ENCODE measurements at places on chromosomes 2 and 18.
A peak's percentile ranks its signal among the peaks of the same experiment; 100 is the strongest.

GRCh38 chr18:75343389-75343788 lies 84.1 kb downstream of the SMIM21 start:
- no peak for DNase-seq

DNA sequence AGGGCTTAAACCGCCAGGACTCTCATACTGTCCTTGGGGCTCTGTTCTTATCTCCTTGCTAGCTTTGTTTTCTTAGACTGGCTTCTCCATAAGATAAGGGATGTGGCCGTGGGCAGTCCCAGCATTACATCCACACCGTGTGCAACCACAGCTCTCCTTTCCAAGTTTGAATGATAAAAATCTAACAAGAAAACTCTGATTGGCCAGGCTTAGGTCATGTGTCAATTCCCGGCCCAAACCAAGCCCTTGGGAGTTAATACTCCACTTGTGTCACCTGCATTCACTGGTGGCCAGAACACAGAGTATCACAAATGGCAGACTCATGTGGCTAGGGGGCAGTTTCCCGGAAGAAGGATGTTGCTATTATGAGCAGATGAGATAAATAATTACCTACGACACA lies 43.2 kb upstream of the KDM3A start:
- DNase-seq = no peak

GRCh38 chr2:73700131-73700611 lies 37.0 kb downstream of the TPRKB start:
- DNase-seq = no peak

DNA sequence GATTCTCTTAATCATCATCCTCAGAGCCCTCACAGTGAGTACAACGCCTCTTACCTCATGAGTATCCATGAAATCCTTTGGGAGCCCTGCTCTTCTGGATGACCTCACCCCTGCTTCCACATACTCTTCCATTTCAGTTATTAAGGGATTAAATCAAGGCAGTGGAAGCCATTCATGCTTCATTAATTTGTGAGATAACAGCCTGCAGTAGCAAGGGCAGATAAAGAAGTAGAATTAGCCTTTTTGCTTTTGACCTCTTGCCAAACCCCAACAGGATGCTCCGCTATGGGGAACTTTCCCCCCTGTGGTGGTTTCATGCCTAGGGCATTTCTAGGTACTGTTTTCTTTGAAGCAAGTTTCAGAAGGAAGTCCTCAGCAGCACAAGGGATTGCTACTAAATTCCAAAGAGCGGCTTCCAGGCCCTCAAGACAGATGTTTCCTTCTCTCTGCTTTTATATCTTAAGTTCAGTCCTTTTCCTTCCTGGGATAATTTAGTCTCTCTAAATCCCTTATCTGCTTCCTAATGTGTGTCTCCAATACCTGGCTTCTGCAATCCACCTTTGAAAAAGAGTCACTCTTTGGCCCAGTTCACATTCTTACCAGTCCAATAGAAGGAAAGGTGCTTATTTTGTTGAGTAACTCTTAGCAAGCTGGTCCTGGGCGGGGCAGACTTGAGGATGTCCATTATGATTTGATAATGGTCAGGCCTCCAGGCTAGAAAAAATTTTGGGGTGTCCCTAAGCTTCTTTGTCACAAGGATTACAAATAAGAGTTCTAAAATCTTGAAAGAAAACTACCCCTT lies 76.9 kb downstream of the MYO1B start:
- DNase-seq = no peak

DNA sequence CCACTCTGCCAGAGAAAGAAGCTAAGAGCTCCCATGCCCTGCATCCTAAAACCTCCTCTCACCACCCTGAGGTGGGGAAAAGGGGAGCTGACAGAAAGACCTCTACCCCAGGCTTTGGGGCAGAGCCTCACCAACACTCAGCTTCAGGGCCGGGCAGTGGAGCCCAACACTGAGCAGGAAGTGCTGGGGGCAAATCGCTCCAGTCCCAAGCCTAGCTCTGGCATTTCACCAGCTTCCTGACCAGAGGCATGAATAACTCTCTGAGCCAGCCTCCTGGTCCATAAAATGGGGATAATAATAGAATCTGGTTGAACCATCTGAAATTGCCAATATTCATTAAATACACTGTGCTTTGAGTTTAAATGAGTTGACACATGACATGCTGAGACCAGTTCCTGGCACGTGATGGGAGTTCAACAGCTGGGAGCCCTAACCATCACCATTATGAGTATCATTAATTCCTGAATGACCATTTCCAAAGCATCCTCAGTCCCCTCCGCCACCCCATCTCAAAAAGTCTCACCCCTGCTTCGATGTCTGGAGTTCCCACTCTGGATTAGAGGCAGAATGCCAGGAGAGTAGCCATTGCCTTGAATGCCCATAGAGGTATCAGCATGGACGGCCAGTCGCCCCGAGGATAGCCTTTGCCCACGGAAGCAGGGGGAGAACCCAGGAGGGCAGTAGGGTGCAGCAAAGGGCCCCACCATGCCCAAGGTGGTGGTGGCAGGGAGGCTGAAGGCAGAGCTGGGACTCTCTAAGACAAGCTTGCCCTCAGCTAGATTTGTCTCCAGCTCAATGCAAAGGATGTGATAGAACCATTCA lies 153.4 kb downstream of the TNS1 start:
- no peak for DNase-seq

- no peak for DNase-seq
These were observed 28.5 kb upstream of the PPP3R1 start for GRCh38 chr2:68280796-68281195.

DNA sequence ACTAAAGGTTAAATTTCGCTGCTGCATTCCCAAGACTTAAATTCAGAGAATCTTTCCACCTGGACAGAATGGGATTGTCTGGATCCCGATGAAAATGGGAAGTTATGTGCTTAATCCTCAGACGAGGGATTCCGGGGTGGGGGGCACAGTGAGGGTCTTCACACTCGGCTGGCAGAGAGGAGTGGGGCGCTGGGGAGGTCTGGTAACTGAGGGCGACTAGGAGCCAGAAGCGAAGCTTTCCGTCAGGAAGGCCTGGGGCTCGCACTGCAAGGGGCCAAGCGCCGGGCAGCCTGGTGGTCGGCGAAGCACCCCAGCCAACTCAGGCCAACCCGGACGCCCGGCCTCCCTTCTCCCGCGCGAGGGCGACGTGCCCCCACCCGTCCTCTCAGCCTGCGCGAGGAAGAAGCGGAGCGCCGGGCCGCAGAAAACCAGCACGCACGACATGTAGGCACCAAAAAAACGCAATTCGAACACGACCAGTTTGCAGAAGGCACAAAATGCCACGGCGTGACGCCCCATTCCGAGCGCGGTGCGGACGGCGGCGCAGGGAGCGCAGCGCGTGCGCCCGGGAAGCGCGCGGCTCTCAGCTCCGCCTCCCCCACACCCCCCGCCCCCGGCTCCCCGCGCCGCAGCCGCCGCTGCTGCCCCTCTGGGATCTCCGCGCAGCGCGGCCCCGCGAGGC lies 188.1 kb downstream of the ZEB2 start:
- peak; percentile 89 for DNase-seq

DNA sequence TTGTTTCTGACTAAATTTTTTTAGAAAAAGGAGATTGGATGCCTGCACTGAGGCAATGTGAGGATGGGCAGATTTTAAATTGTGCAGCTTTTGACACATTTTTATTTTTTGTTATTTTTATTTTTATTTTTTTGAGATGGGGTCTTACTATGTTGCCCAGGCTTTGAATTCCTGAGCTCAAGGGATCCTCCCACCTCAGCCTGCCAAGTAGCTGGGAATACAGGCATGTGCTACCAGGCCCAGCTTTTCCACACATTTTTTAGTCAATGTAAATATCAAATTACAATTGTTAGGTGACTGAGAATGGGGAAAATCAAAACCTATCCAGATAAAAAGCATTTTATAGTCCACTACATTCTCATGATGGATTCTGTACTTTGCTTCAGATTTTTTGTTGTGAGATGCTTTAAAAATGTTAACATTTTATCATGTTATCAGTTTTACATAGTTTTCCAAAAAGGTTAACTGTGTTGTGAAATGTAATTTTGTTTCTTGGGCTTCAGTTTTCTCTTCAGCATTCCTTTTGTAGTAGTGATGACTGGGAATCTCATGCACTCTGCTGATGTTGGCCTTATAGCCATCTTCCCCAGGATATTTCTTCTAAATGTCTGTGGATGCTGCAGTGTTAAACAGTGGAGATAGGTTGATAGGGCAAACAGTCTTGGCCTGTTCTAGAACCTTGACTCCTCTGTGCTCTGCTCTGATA lies 41.4 kb downstream of the PKP4 start:
- DNase-seq = no peak

- DNase-seq = no peak
These were observed 112.7 kb upstream of the SESTD1 start for GRCh38 chr2:179377296-179377695.

- no peak for DNase-seq
These were observed 413.5 kb downstream of the PTPRM start for GRCh38 chr18:7980656-7981055.

DNA sequence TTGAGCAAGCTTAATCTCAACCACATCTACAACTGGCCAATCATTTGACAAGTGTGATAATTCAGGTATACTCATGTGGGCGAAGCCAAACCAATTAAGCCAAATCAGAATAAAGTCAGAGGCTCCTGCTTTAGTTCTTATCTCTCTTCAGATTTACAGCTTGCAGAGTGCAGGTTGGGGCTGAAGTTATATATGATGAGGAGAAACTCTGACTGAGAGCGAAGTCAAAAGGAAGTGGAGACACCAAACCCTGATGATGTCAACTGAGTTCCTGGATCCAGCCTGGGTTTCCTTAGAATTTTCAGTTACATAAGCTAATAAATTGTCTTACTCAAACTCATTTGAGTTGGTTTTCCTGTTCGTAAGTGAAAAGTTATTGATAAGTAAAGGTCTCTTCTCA lies 73.9 kb downstream of the ASXL2 start:
- no peak for DNase-seq

DNA sequence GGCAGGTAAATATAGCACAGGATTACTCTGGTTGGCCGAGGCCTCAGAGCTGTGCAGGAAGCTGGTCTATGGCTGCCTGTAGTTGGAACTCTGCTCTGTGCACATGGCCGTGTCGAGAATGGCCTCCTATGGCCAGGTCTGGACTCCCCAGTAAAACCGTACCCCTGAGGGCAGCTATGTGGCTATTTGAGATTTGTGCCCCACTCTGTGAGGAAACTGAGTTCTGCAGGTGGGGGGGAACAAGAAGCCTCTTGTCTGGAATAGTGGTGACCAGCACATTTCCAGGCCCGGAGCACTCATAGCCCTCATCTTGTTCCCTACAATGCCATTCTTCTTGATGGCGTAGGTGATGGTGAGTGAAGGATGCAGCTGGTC lies 15.0 kb upstream of the TEX51 start:
- peak; percentile 43 for DNase-seq

DNA sequence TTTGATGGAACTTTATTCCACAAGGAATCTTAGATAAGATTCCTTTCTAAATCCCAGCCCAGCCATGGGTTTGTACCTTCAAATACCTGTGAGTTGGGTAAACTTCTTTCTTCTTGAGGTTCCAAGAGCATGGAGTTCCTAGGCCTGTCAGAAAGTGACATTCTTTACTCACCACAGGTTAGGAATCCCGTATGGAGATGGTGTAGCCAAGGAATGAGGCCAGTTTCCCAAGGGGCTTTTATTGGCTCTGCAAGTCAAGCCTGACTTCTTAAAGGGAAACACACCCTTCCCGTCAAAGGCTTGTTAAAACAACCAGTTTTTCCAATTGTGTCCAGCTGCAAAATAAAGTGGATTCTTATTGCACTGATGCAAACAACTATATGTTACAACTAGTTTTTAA lies 45.8 kb downstream of the STK17B start:
- DNase-seq = no peak

GRCh38 chr18:37501136-37501535 lies 64.5 kb downstream of the CELF4 start:
- DNase-seq = no peak

DNA sequence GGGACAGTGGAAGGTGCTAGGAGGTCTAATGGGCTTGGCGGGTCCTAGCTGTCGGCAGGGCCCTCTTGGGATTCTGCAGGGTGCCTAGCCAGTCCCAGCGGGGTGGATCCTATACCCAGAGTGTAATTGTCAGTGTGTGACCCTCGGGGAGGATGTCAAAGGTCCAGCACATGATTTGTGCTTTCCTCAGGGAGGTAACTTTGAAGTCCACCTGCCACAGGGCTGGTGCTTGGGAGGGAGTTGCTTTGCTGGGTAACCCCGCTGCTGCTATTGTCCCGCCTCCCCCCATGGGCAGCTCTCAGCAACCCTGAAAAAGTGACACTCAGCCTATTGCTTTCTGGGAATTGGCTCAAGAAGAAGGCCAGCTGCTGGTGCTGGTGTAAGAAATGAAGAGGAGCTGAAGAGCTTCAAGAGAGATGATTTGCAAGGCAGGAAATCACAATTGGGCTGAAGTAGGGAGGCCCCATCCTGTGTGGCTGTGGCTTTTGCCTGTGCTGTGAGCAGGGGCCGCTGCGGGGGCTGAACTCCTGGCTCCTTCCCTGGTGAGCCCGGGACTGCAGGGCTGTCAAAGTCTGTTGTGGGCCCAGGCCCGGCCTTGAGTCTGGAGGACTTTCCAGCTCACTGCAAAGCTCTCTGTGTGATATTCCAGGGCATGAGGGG lies 36.4 kb downstream of the EMILIN2 start:
- peak; percentile 77 for DNase-seq

DNA sequence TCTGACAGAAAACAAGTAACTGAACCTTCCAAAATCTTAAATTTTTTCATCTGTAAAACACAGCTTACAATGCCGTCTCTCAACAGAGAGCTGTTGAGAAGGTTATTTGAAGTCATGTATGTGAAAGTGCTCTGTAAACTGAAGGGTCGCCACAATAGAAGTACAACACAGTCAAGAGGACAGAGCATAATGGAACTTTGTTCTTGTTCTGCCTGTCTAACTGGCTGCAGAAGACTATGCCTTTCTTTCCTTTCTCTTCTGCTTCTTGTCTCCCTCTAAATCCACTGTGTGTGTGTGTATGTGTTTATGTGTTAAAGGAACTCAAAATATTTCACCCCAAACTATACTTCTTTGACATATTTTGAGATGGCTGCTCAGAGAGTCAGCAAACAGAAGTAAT lies 365.8 kb upstream of the RND3 start:
- DNase-seq = no peak

DNA sequence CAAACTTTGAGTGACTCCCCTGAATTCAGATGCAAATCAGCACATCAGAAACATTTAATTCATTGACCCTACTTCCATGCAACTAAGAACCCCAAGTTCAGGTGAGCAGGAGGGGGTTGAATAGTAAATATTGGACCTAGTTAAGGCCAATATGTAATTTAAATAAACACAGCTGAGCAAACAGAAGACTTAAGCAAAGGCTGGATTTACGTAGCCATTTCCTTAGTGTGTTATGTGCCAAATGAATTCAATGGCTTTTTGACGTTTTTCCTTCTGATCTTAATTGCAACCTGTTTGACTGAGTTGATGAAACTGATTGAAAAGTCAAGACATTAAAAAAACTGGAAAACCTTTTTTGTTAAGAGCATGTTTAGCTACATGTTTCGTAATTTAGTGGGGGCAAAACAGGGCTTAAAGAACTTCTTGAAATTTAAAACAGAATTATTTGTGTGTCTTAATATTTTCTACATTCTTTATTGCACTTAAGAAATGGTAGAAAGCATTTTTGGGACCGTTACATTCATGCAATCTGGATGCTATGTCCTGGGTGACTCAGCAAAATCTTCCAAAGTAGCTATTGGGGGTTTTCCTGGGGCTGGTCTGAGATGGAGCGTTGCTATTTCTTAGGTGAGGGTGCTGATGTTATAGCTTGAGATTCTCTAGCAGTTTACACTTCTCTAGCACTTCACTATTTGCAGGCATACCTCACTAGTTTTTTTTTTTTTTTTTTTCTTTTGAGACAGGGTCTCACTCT lies 25.5 kb upstream of the KCNE4 start:
- no peak for DNase-seq

GRCh38 chr2:66929632-66930338 lies 467.3 kb upstream of the ETAA1 start:
- no peak for DNase-seq

- no peak for DNase-seq
These were observed 32.7 kb downstream of the ZNF516 start for GRCh38 chr18:76462326-76462694.

All from activated CD8-positive, alpha-beta memory T cell treated with anti-CD3 and anti-CD28 coated beads for 24 hours (primary cell).